T-cell (primary cell): ENCODE measurements at places on chromosomes 4 and X. TPM values are rescaled to one million over a fixed set of nuclear protein-coding genes. Genes with fewer than 3 reads are reported as not detected.
A peak's percentile ranks its signal among the peaks of the same experiment; 100 is the strongest.

Gene NUP62CL
- 1.8 TPM for total RNA-seq

Gene SAGE1
- total RNA-seq = not detected

Gene ARMCX1
- total RNA-seq = 1.3 TPM

Gene VEGFC
- not detected for total RNA-seq

Gene SOWAHD
- total RNA-seq = 2.1 TPM

Gene POU3F4
- not detected for total RNA-seq

- H3K36me3 ChIP-seq = no peaks in the 10 kb centered on the region
- no peaks in the 10 kb centered on the region for H3K4me1 ChIP-seq
- H3K27ac ChIP-seq = no peak overlapping the region
- DNase-seq = no peak
These were observed 54.8 kb upstream of the DCLK2 start for GRCh38 chr4:150023489-150023888.

- no peak overlapping the region for H3K4me3 ChIP-seq
- DNase-seq = no peak
- peaks cover 3% of the 10 kb centered on the region for H3K4me1 ChIP-seq
- no peaks in the 10 kb centered on the region for H3K36me3 ChIP-seq
- H3K27ac ChIP-seq = no peak overlapping the region
- H3K27me3 ChIP-seq = no peaks in the 10 kb centered on the region
These were observed 8.2 kb upstream of the RUFY3 start for GRCh38 chr4:70713453-70714078.

GRCh38 chr4:83855044-83855443 lies 319.1 kb downstream of the GPAT3 start:
- H3K36me3 ChIP-seq = no peaks in the 10 kb centered on the region
- H3K27ac ChIP-seq = no peak overlapping the region
- no peak for DNase-seq
- H3K4me1 ChIP-seq = no peaks in the 10 kb centered on the region

- no peaks in the 10 kb centered on the region for H3K27me3 ChIP-seq
- no peak overlapping the region for H3K27ac ChIP-seq
- H3K36me3 ChIP-seq = no peaks in the 10 kb centered on the region
- DNase-seq = no peak
These were observed 9.9 kb upstream of the GASK1B start for GRCh38 chr4:158182736-158183135.

DNA sequence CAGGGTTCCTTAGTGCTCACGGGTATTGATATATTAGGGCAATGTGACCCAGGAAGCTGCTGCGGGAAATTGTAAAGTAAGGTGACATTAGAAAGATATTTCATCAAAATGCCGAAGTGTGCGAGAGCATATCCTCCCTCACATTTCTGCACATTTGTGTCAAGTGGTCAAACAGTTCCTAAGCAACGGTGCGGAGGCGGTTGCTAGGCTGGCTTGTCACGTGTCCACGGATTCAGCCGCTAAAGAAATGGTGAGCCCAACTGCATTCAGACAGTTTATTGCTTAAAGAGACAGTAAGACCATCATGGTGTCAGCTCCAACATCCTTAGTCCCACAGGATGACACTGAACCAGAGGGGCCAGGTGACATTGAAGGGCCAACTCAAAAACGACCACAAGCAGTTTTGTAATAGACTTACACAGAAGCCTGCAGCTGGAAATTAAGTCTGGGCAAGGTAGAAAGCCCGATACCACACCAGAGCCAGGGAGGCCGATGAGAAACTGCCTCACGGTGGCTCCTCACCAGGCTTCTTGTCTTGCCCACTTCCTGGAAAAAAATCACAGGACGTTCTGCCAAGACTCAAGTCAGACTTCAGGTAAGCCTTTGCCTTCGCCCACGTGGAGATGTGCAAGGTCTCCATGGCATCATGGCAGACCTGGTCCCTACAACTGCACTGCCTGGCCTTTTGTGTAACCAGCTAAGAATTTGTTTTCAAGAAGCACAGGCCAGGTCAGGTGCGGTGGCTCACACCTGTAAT lies 50.4 kb downstream of the USP11 start:
- no peak overlapping the region for H3K27ac ChIP-seq
- no peaks in the 10 kb centered on the region for H3K27me3 ChIP-seq
- H3K4me1 ChIP-seq = no peaks in the 10 kb centered on the region
- H3K4me3 ChIP-seq = no peak overlapping the region

DNA sequence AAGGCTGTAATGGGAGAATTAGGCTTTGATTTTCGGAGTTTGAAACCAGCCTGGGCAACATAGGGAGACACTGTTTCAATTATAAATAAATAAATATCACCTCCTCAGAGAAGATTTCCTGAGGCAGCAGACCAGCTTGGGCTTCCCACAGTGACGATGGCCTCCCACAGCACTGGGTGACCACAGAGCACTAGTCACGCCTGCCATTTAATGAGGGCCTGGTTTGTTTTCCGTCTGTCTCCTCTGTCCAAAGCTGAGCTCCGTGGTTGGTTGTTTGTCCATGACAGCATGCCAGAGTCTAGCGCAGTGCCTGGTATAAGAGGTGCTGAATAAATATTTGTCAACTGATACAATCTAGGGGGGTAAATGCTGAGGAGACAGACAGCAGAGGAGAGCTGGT lies 10.4 kb upstream of the PDGFRA start:
- no peaks in the 10 kb centered on the region for H3K4me1 ChIP-seq
- no peak overlapping the region for H3K4me3 ChIP-seq
- no peak for DNase-seq
- no peak overlapping the region for H3K27ac ChIP-seq
- no peaks in the 10 kb centered on the region for H3K36me3 ChIP-seq

DNA sequence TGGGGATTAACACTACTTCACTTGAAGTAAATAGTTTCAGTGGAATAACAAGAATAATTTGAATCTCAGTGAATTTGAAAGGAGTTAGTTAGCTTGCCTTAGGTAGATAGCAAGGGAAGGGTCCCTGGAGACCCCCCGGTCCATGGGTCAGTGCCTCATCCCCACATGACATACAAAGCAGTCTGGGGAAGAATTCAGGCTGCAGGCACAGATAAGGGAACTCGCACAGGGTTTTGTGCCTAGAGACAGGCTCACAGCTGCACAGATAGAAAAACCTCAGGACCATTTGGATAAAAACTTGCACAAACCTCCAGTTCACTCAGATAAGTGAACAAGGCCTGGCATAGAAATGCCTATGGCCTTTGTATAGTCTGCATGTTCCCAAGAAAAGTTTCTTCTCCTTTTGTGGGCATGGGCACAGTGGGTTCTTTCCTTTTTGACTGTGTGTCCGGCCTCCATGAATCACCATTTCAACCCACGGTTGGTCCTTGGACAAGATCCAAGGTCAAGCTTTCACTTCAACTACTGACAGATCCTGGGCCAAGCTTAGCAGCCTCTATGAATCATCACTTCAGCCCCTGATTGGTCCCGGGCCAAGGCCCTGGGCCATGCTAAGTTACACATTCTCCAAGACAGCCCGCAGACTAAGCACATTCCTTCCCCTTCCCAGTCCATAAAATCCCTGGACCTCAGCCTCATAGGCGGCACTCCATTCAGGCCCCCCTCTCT lies 108.3 kb upstream of the KLHL4 start:
- no peaks in the 10 kb centered on the region for H3K36me3 ChIP-seq
- H3K27ac ChIP-seq = no peak overlapping the region
- no peak for DNase-seq
- H3K4me1 ChIP-seq = no peaks in the 10 kb centered on the region

- DNase-seq = no peak
- no peak overlapping the region for H3K27ac ChIP-seq
- H3K4me1 ChIP-seq = no peaks in the 10 kb centered on the region
- H3K27me3 ChIP-seq = no peaks in the 10 kb centered on the region
- no peak overlapping the region for H3K4me3 ChIP-seq
These were observed 1472.8 kb downstream of the C4orf33 start for GRCh38 chr4:130568746-130569145.

GRCh38 chrX:71475785-71476540 lies 56.9 kb upstream of the OGT start:
- no peak for DNase-seq
- H3K27ac ChIP-seq = no peak overlapping the region
- no peaks in the 10 kb centered on the region for H3K36me3 ChIP-seq
- H3K4me1 ChIP-seq = no peaks in the 10 kb centered on the region

GRCh38 chr4:159341522-159341921 lies 238.6 kb downstream of the RAPGEF2 start:
- DNase-seq = no peak
- no peaks in the 10 kb centered on the region for H3K36me3 ChIP-seq
- H3K27me3 ChIP-seq = no peaks in the 10 kb centered on the region
- no peak overlapping the region for H3K4me3 ChIP-seq
- no peaks in the 10 kb centered on the region for H3K4me1 ChIP-seq

DNA sequence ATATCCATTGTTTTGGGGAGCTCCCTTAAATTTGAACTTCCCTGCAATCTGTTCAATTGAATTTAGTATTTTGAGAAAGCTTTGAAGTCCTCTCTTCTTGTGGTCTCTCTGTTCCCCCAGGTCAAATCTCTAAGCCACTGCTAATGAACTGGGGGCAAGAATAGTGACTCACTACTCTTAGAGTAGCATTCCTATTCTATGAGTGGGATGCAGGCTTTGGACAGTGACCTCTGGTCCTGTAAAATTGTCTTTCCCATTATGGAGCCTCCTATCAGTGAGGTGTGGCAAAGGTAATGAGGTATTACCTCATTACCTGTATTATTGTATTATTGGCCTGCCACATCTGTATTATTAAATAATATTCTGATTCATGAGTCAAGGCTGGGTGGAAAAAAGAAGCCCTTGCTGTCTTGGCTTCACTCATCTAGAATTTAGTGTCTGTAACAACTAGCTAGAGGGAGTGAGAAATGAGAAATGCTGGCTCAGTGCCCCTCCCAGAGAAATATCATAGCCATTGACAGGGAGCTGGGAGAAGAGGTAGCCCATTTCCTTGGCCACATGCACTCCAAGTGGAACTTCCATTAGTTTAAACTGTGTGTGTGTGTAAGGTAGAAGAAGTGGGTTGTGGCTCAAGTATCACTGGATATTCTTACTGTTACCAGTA lies 393.9 kb upstream of the CTSO start:
- no peaks in the 10 kb centered on the region for H3K27me3 ChIP-seq
- H3K36me3 ChIP-seq = no peaks in the 10 kb centered on the region
- DNase-seq = no peak
- H3K4me3 ChIP-seq = no peak overlapping the region
- H3K27ac ChIP-seq = no peak overlapping the region
- H3K4me1 ChIP-seq = no peaks in the 10 kb centered on the region

GRCh38 chr4:78667325-78667724 lies 108.8 kb upstream of the BMP2K start:
- no peak overlapping the region for H3K4me3 ChIP-seq
- no peaks in the 10 kb centered on the region for H3K27me3 ChIP-seq
- H3K27ac ChIP-seq = no peak overlapping the region
- H3K4me1 ChIP-seq = no peaks in the 10 kb centered on the region
- no peaks in the 10 kb centered on the region for H3K36me3 ChIP-seq

GRCh38 chrX:84259868-84260267 lies 71.9 kb upstream of the RPS6KA6 start:
- no peak overlapping the region for H3K27ac ChIP-seq
- H3K36me3 ChIP-seq = no peaks in the 10 kb centered on the region
- H3K4me3 ChIP-seq = no peak overlapping the region
- H3K27me3 ChIP-seq = no peaks in the 10 kb centered on the region

GRCh38 chr4:131288441-131288840 lies 1860.7 kb upstream of the PCDH10 start:
- H3K27ac ChIP-seq = no peak overlapping the region
- H3K27me3 ChIP-seq = no peaks in the 10 kb centered on the region
- no peak for DNase-seq

DNA sequence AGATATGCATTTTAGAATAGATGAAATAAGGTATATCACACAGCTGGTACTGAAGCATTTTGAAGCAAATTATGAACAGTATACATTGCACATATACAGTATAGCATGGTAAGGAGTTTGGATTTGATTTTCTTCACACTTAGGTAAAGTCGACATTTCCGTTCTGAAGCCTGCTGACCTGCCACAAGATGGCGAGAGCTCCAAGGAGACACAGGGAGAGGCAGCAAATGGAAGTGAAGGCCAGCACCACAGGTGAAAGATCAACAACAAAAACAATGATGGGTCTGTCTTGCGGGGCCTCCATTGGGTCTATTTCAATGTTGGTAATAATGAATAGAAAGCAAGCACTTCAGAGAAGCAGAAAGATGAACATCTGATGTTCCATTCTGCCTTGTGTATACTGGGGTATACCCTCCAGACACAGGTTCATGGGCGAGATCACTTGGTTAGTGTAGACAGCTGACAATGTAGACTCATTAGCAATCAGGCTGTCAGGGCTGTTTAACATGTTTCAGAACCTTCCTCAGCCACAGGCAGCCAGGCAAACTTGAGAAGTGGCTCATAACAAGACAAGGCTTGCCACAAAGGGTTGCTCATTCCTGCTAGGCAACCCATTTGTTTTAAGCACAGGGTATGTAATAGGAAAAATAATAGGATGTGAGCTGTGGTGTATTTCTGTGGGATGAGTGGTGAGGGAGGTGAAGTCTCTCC lies 21.4 kb upstream of the NOX1 start:
- peak; percentile 0 for DNase-seq
- H3K4me1 ChIP-seq = no peaks in the 10 kb centered on the region
- no peaks in the 10 kb centered on the region for H3K36me3 ChIP-seq

- H3K4me3 ChIP-seq = no peak overlapping the region
- DNase-seq = no peak
- no peaks in the 10 kb centered on the region for H3K27me3 ChIP-seq
- H3K4me1 ChIP-seq = no peaks in the 10 kb centered on the region
- no peaks in the 10 kb centered on the region for H3K36me3 ChIP-seq
- H3K27ac ChIP-seq = no peak overlapping the region
These were observed 113.0 kb downstream of the AMELX start for GRCh38 chrX:11406109-11406765.

- H3K27me3 ChIP-seq = no peaks in the 10 kb centered on the region
- H3K4me3 ChIP-seq = no peak overlapping the region
- H3K4me1 ChIP-seq = no peaks in the 10 kb centered on the region
- H3K27ac ChIP-seq = no peak overlapping the region
- no peak for DNase-seq
- H3K36me3 ChIP-seq = no peaks in the 10 kb centered on the region
These were observed 51.2 kb upstream of the EDA start for GRCh38 chrX:69564665-69565064.
